DMS79 (cell line): ENCODE measurements at places on chromosomes 6 and 20.

- no peak for DNase-seq
Observed at GRCh38 chr20:20740541-20740940, 28.1 kb upstream of the RALGAPA2 start.

- DNase-seq = no peak
Observed at GRCh38 chr6:133358574-133359150, 117.5 kb downstream of the EYA4 start.

DNA sequence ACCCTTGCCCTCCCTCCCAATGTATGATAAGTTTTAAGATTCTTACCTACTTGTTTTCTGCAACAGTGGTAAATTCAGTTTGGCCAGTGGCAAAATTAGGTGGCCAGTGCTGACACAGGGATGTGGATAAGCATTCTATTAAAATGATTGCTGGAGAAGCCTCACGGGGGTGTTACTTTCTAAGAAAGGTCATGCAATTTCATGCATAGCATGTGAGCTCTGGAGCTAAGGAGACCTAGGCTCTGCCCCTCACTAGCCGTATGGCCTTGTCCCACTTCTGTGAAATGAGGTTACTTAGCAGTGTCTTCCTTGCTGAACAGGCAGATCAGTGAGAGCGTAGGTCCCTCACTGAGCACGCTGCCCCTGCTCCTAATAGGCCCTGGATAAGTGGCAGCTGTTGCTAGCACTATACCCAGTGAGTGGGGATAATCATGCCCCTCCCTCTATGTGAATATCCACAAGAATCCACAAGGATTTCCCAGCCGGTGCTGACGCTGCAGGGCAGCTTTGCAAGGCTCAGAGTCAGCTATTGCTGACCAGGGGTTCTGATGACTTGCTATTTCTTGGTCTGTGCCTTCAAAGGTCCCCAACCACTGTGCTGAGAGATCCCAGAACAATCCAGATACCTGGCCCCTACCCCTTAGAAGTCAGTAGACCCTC, 86.5 kb upstream of the MRPS10 start:
- no peak for DNase-seq

DNA sequence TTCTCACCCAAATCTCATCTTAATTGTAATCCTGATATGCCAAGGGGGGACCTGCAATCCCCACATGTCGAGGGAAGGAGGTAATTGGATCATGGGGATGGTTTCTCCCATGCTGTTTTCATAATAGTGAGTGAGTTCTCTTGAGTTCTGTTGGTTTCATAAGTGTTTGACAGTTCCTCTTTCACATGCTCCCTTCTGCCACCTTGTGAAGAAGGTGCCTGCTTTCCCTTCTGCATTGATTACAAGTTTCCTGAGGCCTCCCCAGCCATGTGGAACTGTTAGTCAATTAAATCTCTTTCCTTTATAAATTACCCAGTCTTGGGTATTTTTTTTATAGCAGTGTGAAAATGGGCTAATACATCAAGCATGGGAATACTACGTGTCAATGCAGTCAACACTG, 925.0 kb upstream of the MAN1A1 start:
- DNase-seq = no peak

- no peak for DNase-seq
Observed at GRCh38 chr6:961407-961960, 268.5 kb upstream of the EXOC2 start.

DNA sequence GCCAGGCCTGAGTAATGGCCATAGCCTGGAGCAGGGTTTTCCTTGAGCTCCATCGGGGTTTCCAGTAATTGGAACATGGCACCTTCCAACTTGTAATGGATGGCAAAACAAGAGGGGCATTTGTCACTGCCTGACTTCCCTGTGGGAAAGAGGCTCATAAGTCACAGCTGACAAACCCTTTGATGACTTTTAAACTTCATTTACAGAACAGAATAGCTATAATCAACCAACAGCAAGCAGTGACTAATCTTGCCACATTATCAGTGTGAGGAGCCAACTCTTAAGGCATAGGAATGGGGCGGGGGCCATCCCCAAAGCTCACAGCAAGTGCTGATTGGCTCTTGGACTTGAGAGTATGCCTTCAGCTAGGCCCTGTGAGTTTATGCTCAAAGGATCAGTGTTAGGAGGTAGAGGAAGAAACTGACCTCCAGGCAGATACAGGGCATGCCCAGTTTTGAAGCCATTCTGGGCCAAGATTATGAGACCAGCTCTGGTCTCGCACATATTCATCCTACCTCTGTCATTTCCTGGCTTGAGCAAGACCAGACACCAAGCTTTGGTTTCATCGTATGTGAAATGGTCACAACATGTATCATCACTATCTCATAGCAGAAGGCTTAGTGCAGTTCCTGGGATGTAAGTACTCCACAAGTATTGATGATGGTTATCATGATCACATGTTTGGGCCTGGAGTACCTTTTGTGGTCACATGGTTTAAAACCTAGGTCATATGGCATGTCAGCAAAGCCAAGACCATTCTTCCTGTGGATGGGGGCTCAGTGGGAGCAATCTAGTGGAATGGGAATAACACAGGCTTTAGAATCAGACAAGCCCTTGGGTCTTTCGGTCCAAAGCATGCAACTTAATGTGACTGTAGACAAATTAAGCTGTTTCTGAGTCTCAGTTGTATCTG, 49.2 kb downstream of the EIF2S2 start:
- DNase-seq = no peak

- no peak for DNase-seq
Observed at GRCh38 chr6:150463852-150464251, 95.0 kb downstream of the IYD start.

- peak; percentile 43 for DNase-seq
Observed at GRCh38 chr6:113591896-113592827, 265.0 kb upstream of the MARCKS start.

DNA sequence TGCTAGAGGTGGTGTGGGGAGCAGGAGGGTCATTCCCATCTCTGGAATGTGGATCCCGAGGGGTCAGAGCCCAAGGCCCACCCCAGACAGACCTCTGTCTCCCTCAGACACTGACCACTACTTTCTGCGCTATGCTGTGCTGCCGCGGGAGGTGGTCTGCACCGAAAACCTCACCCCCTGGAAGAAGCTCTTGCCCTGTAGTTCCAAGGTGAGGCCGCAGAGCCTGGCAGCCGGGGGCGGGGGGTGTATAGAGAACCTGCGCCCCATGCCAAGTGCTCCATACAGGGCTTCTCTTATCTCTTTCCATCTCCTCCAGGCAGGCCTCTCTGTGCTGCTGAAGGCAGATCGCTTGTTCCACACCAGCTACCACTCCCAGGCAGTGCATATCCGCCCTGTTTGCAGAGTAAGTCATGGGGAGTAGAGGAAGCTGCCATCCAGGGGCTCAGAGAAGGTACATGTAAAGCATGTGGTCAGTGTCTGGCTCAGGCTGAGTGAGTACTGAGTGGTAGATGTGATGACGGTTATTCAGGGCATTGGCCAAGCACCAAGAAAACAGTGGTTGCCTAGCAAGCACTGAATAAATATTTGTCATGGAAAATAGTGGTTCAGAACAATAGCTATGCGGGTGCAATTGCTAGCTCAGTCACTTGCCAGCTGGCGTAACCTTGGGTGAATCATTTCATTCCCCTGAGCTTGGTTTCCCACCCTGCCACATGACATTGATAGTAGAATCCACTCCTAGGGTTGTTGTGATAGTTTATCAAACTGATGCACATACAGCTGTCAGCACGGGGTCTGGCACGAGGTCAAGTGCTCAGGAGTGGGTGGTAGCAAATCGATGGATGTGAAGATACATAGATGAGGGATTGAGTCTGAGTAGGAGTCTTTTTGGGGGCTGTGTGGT, 3.5 kb downstream of the PIGT start:
- DNase-seq = no peak

DNA sequence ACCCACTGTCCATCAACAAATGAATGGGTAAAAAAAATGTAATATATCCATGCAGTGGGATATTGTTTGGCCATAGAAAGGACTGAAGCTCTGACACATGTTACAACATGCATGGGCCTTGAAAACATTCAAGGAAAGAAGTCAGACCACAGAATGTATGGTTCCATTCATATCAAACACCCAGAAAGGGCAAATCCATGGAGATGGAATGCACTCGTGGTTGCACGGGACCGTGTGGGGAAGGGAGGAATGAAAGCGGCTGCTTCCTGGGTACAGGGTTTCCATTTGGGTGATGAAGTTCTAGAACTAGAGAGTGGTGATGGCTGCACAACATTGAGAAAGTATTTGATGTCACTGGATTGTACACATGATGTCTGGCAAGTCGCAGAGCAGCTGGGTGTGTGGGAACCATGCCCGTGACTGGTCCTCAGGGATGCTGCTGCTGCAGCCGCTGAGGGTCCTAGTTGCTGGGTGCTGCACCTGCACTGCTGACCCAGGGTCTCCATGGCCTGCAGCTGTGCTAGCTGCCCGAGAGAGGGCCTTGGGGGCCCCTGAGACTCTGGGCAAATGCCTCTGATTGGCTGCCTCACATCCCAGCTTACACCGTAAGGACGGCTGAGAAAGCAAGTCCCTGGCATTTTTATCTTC, 220.3 kb downstream of the NRN1 start:
- DNase-seq = no peak

GRCh38 chr20:10609770-10610169, 64.0 kb downstream of the JAG1 start:
- no peak for DNase-seq

DNA sequence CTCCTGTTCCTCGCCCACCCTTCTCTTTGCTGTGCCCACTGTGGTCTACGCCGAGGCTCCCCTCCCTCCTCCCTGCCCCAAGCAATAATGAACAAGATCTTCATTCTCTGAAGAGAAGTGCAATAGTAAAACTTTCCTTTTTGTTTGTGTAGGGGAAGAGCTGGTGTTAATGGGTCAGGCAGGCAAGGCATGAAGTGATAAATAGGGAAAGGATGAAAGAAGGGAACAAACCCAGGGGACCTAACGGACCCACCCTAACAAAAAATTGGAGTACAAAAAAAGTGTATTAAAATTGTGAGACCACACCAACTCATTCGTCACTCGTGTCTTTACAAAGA, 66.9 kb downstream of the ZBTB2 start:
- no peak for DNase-seq

DNA sequence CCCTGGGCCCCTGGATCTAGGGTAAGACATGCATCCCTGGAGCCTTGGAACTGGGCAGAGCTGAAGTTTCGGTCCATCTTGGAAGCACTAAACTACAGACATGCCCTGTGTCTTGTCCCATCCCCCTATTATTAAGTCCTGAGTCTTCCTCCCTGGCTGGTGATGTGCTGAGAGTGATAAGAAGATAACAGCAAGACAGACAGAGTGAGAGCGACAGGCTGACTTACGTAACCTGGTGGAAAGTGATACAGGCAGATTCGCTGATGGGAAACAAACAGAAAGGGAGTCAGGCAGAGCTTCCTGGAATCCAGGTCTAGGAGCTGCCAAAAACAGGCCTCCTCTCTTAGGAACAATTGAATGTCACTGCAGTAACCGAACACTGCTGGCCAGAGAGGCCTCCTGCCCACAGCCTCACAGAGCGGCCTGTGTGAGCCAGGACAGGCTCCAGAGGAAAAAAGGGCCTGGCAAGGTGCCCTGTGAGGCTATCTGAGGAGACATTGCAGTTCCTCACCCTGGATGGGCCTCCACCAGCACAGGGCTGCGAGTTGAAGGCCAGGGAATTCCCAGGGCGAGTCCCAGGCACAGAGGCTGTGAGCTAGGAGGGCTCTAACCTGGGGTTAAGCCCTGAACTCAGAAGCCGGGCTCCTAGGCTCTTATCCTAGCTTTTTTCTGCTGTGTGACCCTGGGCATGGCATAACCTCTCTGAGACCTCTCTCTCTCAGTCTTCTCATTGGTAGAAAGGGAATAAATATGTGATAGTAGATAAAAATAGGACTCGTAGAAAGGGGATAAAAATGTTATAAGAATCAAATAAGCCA, 34.2 kb upstream of the B4GALT5 start:
- DNase-seq = no peak

GRCh38 chr6:144778773-144779492, 493.8 kb downstream of the UTRN start:
- no peak for DNase-seq

DNA sequence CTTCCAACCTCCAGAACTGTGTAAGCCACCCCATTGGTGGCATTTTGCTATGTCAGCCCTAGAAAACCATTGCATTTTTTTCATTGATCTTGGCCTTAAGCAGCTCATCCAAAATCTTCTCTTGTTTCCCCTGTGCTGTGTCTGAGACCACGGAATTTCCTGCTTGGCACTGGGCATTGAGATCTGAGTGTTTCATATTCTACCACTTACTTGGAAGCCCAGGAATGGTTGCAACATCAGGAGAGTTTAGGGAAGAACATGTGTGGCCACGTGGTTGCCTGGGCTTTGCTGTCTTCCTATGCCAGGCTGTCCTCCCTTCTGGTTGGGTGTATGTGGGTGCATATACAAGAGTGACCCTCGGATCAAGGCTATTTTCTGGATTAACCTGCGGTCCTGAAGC, 139.3 kb upstream of the PMEPA1 start:
- no peak for DNase-seq

DNA sequence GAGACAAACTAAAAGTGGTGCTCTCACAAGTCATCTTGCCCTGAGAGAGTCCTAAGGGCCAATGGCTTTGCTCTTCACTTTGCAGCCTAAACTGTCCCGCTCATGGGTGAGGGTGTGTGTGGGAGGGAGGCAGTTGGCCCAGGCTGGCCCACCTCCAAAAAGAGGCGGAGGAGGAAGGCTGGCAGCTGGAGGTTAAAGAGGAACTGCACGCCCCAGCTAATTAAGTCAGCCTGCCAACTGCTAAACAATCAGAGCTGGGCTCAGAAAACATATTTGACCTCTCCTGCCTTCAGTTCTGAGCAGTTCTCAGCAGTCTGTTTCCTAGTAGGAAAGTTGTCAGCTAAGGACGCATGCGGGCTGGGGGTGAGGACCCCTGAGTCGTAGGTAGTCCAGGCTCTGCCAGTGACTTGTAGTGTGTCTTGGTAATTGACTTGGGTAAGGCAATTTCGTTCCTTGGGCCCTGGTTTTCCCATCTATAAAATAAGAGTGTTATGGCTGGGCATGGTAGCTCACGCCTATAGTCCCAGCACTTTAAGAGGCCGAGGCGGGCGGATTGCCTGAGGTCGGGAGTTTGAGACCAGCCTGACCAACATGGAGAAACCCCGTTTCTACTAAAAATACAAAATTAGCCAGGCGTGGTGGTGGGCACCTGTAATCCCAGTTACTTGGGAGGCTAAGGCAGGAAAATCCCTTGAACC, 17.0 kb downstream of the GSS start:
- DNase-seq = no peak

DNA sequence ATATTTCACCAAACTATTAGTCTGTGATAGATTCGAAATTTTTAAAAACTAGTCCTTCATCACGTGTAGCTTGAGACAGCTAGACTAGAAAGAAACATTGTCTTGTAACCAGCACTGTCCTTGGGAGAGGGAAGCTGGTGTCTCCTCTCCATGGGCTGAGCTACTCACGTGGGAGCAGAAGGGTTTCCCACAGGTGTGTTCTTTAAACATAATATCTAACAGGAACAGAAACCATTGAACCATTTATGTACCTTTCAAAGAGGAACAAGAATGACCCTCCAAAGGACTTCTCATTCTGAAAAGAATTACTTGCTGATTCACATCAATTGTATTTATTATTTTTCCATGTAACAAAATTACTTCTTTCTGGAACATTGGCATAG, 72.4 kb upstream of the SYNJ2 start:
- DNase-seq = no peak
